ENCODE measurements at places on chromosomes 5 and 9. TPM values are rescaled to one million over a fixed set of nuclear protein-coding genes. Genes with fewer than 3 reads are reported as not detected.

ARID3C gene
- not detected for polyA plus RNA-seq

DNA sequence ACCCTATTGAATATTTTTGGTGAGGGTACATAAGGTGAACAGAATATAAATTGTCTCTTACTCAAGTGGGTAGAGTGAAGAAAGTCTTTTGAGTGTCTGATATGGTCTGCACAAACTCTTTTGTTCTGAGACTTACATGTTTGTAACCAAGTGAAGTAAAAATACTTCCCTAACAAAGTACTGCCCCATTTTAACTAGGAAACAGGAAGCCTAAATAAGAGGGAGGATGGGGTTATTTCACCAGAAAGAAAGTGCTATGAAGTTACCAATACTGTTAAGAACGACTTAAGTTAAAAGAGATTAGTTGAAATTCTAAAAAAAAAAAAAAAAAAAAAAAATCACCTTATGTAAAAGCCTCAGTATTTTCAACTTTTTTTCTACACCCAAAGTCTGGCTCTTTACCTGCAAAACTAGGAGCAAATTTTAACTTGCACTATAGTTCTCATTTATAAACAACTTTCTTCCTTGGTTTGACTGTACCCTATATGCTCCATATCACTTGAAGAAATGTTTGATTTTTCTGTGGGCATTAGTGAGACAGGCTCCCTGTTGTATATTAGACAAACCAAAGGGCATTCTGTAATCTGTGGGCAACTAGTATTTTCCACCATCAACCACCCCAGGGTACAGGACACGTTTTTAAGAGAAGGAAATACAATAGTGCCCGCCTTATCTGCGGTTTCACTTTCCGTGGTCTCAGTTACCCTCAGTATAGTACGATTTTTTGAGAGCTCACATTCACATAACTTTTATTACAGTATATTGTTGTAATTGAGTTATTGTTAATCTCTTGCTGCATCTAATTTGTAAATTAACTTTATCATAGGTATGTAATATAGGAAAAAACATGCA is 127.7 kb downstream of the NR3C1 start:
- DNase-seq, result no peak

- no peak for DNase-seq
These were observed 37.4 kb downstream of the HMCN2 start for GRCh38 chr9:130302785-130303612.

- no peak for DNase-seq
These were observed 3.0 kb downstream of the ZSWIM6 start for GRCh38 chr5:61334868-61335615.

DNA sequence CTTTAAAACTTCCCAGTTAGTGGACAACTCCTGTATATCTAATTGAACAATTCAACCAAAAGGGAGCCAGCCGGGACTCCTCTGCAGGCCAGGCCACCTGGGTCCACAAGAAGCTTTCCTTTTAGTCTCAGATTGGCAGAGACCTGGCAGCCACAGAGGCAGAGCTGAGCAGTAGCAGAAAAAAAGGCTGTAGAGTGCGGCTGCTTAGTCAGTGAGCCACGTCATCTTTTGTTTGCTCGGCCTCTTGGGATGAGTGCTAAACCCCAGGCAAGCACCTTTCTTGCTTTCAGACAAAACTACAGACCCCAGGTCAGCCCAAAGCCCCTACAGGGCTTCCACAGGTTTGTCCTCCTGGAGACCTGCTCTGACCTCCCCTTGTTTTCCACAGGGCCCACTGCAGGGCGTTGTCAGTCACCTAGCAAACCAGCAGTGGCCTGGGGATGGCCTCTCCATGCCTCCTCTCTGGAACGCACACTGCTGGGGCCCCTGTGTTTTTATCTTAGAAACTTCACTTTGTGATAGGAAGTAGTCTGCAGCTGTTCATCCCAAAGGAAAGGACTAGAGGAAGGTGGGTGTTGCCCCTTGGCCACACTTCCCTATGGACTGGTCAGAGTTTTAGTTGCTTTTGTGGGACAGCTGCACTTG is 49.9 kb downstream of the SHB start:
- peak; percentile 60 for DNase-seq

DNA sequence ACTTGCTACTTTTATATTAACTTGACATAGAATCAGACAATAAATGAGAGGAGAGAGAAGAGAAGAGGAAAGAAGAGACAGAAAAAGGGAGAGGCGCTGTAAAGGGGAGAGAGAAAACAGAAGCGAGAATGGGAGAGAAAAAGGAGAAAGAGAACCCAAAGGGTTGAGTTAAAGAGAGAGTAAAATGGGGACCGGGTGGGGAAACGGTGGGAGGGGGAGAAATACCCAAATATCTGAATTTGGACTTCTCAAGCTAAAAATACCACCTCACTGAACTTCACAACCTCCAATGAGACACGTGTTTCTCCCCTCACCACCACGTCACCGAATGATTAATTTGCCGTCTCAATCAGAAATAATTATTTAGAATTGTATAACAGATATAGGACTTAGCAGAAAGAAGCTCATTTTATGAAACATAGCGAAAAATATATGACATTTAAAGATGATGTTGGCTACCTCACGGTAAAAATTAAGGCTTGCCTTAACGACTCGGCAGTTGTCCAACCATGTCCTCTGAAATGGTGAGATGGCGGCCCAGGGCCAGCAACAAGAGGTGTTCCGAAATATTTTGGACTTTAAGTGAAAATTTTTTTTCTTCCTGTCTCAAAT is 204.1 kb downstream of the MEF2C start:
- DNase-seq, result no peak

- no peak for DNase-seq
These were observed 215.3 kb downstream of the KDM4C start for GRCh38 chr9:6973089-6973488.

- DNase-seq, result no peak
These were observed 81.1 kb downstream of the PTPN3 start for GRCh38 chr9:109417054-109417453.
